ENCODE measurements at places on chromosomes 3 and 15.

- DNase-seq = no peak
Observed at GRCh38 chr15:47715856-47716445, 1.4 kb upstream of the SEMA6D start.

DNA sequence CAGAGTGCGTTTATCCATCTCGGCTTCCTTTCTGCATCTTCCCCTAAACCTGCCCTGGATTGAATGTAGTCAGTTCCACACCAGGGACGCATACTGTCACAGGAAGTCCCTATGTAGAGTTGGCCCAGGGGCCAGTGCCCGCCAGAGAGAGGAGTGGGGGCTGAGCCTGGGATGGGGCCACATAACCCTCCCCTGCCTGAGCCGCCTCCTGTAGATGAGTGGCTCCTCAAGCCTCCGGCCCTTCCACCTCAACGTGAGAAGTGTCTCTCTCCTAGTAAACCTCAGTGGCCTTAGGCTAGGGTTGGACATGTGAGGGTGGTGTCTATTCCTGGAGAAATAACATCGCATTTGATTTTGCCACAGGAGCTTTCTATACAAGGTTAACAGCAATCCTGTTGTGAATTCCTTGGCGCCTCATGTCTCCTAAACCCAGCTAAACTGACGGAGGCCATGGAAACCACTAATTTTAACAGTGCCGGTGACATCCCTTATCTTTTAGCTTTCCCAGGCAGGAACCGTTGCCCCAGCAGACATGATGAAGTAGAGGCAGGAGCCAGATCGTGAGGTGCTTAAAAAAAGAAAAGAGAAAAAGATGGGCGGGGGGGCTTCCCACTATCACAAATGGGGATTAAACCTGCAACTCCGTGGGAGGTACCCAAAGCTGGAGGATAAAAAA lies 171.1 kb downstream of the CHDH start:
- DNase-seq = no peak

DNA sequence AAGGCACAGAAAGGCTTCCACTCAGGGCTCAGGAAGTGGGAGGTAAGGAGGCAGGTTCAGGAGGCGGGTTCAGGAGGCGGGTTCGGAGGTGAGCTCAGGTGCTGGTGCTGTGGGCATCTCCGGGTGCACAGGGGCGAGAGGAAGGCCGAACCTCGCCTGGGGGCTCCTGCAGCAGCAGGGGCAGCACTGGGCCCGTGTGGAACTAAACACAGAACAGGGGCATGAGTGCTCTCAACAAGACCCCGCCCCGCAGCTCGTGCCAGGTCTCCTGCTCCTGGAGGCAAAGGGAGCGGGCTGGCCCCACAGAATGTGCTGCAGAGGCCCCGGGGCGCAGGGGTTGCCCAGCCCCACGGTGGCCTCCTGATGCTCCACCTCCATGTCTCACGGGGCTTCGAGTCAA lies 13.7 kb downstream of the ZDHHC19 start:
- no peak for DNase-seq

- DNase-seq = no peak
Observed at GRCh38 chr15:93348711-93349545, 259.9 kb upstream of the RGMA start.

GRCh38 chr3:54960701-54961100 lies 32.8 kb upstream of the LRTM1 start:
- no peak for DNase-seq

DNA sequence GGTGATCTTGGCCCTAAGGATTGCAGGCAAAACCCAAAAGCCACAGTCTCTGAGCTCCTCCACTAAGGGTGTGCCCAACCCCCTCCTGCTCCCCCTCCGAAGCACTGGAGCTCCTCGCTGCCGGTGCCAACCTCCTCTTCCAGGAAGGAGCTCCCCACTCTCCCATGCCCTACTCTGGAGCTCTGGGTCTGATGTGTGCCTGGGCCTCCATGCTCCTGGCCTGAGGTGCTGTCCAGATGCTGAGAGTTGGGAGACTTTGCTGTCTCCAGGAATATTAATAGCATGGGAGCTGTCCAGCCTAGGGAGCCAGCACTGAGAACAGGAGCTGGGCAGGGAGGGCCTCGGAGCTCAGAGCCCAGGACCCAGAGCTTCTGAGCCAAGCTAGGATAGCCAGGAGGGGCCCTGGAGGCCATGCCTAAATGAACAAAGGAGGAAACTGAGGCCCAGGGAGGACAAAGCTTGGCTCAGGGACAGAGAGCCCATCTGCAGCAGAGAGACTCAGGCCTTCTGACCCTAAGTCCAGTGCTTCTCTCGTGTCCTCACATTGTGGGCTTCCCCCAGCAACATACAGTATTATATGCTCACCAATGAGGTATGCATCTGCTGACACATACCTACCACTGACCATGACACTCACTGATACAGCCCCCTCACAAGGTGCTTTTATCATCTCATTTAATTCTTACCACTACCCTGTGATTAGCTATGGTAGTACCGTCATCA lies 36.9 kb upstream of the HERC1 start:
- DNase-seq = no peak

DNA sequence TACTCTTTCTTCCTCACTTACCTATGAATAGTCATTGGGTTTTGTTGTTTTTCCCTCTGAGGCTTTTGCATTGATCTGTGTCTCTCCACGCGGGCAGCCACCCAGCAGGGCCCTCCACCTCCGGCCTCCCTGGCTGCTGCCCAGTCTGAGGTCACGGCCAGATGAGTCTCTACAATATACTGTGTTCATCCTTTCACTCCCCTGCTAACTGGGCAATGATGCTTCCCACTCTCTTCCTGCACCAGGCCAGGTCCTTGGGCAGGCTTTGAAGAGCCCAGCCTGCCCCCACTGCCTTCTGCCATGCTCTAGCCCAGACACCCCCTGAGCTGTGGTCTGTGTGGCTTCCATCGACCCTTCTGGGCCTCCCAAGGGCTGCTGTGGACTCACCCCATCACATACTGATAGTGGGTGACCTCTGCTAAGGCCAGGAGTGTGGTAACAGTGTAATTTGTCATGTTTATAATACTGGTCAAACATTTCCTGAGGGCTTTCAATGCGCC lies 18.0 kb downstream of the PDIA5 start:
- no peak for DNase-seq

GRCh38 chr3:172201136-172201869 lies 161.9 kb downstream of the FNDC3B start:
- DNase-seq = no peak

DNA sequence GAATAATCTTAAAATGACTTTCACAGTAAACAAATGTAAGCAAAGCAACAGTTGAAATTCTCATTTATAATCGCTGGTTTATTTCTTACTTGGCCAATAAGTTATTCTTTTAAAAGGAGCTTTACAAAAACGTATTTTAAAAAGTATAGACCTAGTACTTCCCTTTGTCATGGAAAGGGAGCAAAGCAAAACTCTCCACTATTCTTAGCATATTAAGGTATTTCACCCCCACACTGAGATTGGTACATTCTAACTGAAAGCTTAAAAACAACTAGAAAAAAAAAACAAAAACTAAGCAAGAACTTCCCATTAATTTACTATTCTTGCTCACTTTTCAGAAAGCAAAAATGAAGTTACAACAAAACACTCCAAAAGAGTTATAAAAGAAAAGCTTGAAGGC lies 1.5 kb downstream of the ATG3 start:
- no peak for DNase-seq

DNA sequence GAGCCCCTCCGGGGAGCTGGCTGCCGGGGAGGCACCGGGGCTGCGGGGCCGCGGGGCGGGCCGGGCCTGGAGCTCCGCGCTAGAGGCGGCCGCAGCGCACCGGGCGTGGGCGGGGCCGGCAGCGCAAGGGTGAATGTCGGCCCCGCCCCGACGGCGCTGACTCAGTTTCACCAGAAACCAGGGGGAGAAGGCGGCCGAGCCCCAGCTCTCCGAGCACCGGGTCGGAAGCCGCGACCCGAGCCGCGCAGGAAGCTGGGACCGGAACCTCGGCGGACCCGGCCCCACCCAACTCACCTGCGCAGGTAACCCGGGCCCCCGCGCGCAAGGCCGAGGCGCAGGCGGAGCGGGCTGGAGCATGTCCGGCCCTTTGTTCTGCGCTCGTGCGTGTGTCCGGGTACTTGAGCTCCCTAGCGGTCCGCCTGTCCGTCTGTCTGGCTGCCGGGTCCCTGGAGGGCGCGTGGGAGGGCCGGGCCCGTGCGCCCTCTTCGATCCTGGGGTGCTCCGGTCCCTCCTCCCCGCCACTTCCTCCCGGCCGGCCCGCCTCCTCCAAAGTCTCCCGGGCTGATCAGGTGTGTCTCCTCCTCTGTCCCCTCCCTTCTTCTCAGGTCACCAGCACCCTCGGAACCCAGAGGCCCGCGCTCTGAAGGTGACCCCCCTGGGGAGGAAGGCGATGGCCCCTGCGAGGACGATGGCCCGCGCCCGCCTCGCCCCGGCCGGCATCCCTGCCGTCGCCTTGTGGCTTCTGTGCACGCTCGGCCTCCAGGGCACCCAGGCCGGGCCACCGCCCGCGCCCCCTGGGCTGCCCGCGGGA lies at the start of gene SPINT1:
SPINT1 (plus strand) TSS at position 164 of the 811 bp plus-strand sequence; CDS start at position 671, 507 bp downstream.
- DNase-seq = peak; percentile 52

- no peak for DNase-seq
Observed at GRCh38 chr15:100060276-100060926, 281.4 kb downstream of the ADAMTS17 start.

DNA sequence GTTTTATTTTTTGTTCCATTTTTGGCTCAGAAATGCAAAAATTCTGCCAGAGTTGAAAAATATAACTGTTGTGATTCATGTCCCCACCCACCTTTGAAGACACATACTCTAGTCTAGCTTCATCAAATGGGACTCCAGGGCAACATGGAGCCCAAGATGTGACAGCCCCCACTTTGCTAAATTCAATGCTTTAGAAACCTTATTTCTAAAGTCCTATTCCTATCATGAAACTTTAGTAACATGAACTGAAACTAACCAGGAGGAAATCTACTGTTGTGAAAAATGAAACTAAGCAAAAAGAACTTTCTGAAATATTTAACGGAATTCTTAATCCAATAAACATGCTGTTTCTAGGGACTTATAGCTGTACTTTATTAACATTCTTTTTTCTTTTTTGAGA lies 20.3 kb downstream of the UBP1 start:
- DNase-seq = no peak

- DNase-seq = no peak
Observed at GRCh38 chr3:124846189-124846588, 41.0 kb downstream of the ITGB5 start.

GRCh38 chr3:153215497-153215896 lies 53.5 kb downstream of the RAP2B start:
- no peak for DNase-seq

DNA sequence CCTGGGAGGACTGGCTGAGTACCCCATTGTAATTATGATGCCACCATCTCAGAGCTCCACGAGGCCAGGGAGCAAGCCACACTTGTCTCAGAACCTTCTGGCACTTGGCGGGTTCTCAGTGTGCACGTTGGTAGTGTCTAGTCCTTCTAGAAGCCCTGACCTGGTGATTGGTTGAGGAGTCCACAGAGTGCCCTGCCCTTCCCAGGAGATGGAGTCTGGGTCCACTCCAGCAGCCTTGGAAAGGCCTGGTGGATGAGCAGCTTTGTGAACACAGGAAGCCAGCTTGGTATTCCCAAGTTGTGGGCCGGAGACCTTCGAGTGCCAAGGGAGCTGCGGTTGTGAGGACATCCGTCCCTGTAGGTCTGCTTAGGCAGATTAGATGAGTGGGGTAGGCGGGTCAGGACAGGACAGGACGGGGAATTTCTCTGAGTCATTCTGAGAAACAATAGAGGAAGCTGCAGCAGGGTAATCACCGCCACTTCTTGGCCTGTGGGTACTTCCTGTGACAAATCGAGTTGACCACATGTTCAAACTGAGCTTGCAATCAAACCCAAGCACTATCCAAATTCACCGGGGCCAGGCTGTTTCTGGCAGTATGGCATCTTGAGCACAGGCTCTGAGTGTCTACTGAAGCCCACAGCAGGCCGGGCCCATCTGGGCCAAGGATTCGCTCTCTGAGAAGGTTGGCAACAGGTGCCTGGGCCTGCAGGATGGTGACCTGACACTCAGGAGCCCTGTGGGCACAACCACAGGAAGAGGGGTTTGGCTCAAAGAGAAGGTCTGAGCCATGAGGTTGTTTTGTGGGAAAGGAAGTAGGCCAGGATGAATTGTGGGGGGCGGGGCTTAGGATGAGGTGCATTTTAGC lies 71.5 kb upstream of the PLXNA1 start:
- DNase-seq = peak; percentile 94

DNA sequence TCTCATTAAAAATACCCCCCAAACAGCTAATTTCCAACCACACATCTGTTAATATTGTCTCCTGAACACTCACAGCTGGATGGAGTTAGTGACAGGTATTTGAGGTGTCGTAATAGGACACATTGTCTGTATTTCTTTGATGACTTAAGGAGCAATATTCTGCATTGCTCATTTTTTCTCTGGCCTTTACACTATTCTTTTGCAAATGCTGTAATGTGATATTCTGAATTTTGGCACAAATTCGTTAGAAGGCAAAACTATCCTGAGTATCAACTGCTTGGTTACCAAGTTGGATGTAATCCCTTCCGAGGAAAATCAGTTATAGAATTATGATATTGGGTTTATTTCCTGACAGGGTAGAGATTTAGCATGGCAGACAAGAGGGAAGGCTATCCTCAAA lies 1030.2 kb downstream of the MCTP2 start:
- DNase-seq = no peak

GRCh38 chr15:37016231-37016630 lies 84.1 kb downstream of the MEIS2 start:
- DNase-seq = no peak

GRCh38 chr15:37595426-37595970 lies 338.9 kb upstream of the TMCO5A start:
- DNase-seq = no peak

DNA sequence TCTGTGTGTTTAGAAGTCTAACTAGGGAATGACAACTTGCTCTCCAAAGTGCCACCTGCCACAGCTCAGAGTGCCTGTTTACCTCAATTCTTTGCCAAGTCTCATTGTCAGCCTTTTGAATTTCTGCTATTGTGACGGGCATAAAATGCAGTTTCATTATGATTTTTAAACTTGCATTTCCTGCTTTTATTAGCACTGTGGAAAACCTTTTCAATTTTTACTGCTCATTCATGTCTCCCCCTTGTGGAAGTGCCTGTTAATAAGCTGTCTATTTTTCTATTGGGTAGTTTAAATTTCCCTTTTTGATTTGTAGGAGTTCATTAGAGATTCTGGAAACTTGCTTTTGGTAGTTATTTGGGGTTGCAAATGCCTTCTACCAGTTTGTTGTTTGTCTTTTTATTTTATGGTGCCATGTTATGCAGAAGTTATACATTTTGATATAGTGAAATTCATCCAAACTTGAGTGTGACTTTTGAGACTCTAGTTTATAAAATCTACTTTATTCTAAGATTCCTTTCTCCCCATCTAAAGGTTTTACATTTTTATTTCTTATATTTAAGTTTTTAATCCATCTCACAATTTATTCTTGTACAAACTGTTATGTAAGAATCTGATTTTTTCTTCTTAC lies 53.9 kb upstream of the FRMD4B start:
- DNase-seq = peak; percentile 46
